ENCODE measurements at places on chromosomes 12 and 14.

- DNase-seq, result no peak
Observed at GRCh38 chr14:75334549-75335051, 56.0 kb downstream of the FOS start.

DNA sequence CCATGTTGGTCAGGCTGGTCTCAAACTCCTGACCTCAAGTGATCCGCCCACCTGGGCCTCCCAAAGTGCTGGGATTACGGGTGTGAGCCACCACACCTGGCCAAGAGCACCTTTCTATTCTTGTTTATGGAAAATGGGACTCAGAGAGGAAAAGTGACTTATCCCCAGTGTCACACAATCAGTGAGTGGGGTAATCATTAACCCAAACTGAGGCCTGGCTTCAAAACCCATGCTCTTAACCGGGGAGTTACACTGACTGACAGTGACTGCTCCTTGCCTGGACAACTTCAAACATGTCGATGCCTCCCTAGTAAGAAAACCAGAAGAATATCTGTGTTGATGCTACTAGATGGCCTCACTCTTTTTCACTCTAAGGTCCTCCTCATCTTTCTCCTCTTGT, 7.3 kb downstream of the CLEC7A start:
- no peak for DNase-seq

GRCh38 chr12:53976172-53976822, 1.5 kb upstream of the HOTAIR start:
- no peak for DNase-seq

DNA sequence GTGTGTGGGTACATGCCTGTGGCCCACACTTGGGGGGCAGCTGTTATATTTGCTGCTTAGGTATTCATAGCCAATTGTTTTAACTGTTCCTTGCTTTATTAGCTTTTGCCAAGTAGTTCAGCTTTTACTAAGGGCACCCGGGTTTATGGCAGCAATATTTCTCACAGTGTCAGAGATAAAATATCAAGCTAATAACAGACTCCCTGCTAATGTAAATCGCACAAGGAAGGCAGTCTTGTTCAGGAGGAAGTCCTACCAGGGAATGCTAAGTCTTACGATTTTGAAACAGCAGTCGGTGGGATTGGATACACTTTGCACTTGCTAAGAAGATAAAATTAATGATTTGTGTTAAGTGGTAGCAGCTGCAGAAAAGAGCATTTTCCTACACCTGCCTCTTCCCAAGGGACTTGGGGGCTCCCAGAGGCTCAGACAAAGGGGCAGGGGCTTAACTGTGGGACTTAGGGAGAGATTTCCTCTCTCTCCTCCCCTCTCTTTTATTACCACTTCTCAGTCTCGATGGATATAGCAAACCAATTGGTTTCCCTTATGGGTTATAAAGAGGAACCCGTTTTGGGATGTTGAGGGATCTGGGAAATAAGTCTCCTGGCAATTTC, 175.1 kb downstream of the NRXN3 start:
- no peak for DNase-seq
